ENCODE measurements at places on chromosomes 5 and 9. TPM values are rescaled to one million over a fixed set of nuclear protein-coding genes. Genes with fewer than 3 reads are reported as not detected.

DNA sequence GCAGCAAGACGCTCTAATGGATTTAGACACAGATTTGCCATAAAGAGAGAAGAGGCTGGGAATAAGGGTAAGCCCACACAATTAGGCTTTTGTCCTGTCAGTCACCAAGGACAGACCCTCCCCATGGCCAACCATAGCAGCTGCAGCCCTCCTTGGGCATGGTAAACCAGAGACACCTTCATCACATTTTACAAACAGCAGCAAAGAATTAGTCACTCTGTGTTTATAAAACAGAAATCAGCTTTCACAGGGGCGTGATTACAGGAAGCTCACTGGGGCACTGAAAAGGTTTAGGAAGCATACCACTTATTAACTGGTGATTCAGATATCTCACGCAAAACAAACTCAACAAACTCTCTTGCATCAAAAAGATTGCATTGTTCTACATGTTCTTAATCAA is 37.3 kb upstream of the ZNF622 start:
- no peak for DNase-seq

DNA sequence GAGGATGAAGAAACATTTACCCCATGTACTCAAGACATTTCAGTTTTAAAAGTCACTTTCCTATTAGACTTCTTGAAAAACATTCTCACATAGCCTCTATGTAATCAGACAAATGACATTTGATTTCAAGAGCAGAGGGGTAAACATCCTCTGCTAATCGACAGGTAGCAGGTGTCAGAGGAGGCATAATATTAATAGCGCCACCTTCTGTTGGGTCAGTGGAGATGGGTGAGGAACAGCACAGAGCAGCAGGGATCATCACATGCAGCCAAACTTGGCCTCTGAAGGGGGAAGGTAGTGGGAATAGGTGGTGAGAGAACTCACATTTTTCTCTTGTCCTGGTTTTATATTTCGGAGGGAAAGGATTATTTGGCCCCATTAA is 3.3 kb upstream of the LSM11 start:
- DNase-seq: no peak

DNA sequence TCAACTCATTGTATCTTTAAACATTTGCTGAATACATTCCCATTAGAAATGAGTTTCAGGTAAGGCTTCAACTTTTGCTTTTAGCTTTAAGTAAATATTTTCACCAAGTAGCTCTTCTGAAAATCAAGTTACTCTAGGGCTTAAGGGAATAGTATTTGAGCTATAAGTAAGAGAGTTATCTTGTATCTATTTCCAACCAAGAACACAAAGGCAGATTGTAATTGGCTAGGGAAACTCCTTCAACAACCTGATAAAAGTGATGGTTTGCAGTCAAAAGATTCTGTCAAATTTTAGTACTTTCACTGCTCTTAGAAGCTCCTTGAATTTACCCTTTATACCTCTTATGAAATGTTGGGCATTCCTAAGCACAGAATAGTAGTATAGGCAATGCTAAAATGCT is 13.0 kb downstream of the ELL2 start:
- no peak for DNase-seq

DNA sequence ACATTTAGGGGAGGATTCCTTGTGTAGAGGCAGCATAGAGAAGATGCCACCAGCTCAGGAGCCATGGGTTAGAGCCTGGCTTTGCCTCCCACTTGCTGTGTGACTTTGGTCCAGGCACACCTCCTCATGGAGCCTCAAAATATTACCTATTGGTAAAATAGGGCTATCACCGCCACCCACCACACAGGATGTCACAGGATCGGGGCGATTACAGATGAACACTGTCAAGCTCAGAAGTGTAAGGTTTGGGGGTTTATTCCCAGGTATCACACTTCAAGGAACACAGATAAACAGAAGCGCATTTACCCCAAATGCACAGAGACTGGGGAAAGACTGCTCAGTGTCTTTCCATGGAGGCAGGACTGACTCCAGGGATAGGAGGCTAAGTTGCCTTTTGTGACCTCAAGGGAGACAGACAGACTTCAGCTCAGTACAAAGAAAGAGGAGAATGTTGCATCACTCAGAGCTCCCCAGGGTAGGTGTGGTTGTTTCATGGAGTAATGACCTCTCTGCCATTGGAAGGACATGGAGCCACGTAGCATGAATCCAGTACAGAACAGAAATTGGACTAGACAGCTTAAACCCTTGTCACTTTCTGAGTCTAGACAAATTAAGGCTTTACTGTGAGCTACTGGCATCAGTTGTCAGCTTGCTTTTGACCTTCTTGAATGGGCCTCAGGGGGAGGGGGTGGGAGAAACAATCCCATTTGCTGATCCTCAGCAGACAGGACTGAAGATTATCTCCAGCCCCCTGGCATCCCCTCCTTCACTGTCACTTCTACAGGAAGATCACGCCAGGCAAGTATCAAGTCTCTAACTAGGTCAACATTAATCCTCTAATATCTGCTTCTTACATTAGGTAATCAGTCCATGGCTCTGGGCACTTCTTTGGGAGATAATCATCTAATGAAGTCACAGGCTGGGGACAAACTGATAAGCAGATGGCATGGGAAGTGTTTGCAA is 6.5 kb downstream of the TRAF1 start:
- no peak for DNase-seq

DNA sequence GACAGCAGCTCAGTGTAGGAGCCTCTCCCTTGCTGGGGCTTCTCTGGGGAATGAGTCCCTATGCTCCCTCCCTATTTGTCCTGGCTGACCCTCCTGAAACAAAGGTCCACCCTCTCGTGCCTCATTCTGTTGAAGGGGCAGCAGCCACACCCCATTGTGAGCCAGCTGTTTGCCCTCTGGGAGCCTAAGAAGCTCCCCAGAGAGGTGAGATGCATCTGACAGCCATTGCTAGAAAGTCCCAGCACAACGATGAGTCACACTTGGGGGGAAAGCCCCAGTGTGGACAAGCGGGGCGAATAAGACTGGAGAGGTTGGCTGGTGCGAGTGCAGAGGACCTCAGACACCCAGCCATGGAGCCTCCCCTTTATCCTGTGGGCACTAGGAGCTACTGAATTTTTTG is 101.4 kb downstream of the PPARGC1B start:
- no peak for DNase-seq

DNA sequence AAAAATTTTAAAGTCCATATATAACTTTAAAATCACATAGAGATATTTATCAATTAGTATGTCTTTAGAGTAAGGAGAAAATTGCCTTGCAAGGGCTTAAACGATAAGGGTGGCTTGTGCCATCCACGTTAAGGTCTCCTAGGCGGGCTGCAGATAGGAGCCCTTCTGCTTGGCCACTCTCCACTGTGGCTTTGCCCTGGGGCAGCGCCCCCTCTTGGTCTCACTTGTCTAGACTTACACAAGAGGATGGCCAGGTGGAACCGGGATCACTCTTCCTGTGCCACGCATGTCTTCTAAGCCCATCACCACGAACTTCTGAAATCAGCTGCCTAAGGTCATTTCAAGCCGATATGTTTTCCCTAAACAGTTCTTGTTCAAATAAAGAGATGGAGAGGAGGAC is 2.9 kb downstream of the FPGS start:
- DNase-seq: no peak

Gene GRIA1
- polyA plus RNA-seq: 4.0 TPM

Gene ROPN1L
- 1.1 TPM for polyA plus RNA-seq

DNA sequence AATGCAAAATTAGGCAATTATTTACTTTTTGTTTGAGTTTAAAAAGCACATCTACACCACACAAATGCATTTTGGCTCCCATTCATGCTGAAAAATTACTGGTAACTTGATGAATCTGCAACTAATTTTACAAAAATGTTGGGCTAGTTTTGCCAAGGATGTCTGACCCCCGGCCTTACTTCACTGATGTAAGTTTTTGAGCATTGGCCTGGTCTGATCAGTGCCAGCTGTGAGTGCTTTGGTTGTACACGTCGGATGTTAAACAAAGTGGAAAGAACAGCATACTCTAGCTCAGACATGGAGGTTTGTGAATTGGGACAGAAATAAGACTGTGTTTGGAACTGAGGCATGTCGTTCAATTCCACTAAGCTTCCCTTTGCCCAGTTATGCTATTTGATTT is 1044.2 kb downstream of the TLE4 start:
- DNase-seq: no peak

GRCh38 chr5:139638090-139638735 is 9.9 kb upstream of the CXXC5 start:
- no peak for DNase-seq

Gene C5orf52
- not detected for polyA plus RNA-seq
